ENCODE measurements at places on chromosomes 6 and 20. TPM values are rescaled to one million over a fixed set of nuclear protein-coding genes. Genes with fewer than 3 reads are reported as not detected.

ENPP1 gene
- total RNA-seq: 19.6 TPM

DNA sequence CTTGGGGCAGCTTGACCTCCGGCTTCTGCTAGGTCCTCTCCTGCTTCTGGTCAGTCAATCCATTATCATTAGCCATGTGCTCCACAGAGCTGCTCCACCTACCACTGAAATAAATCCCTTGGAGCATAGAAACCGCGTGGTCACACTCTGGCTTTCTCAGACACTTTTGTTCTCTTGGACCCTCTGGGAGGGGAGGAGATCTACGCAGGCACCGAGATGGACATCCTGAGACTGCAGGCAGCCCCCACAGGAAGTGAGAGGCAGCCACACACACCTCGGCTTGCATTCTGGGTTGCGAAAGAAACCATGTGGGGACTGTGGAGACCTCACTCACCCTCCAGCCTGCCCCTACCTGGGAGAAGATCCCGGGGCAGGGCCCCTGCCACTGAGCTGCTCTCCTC, 79.5 kb downstream of the FYN start:
- DNase-seq: no peak

DNA sequence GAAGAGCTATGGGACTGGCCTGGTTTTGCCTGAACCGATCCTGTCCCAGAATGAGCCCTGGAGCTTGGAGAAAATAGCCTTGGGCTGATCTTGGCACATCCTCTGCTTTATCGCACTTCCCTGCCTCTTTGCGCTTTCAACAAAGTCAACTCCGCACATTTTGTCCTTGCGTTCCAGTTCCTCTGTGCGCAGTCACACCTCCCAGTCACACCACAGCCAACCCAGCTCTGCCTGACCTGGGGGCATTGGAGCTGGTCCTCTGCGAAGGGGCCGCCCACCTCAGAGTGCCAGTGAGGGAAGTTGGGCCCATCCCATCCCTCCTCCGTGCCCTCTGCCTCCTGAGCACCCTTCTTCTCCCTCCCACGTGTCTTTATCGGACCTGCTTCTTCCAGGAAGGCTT, 16.9 kb upstream of the UQCC2 start:
- DNase-seq: peak; percentile 59

GRCh38 chr6:25793970-25794369, 37.9 kb downstream of the SLC17A1 start:
- no peak for DNase-seq

GRCh38 chr6:91273729-91274128, 686.9 kb upstream of the MAP3K7 start:
- no peak for DNase-seq

DNA sequence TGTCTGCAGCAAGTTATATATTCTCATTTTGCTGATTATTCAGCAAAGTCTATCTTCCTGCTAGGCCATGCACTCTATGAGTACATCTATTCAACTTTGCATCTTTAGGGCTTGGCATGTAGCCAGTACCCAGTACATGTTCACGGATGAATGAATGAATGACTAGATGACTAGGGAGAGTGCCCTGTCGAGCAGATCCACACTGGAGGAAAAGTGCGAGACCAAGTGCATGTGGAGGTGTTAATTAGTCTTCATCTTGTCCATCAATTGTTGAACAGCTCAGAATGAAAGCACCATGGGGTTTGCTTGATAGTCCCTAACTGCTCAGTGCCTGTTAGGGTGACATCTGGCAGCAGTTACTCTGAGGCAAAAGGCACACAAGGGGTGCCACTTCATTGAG, 30.4 kb downstream of the TM9SF4 start:
- no peak for DNase-seq

GRCh38 chr6:143185288-143185687, 124.6 kb downstream of the AIG1 start:
- DNase-seq: no peak

DNA sequence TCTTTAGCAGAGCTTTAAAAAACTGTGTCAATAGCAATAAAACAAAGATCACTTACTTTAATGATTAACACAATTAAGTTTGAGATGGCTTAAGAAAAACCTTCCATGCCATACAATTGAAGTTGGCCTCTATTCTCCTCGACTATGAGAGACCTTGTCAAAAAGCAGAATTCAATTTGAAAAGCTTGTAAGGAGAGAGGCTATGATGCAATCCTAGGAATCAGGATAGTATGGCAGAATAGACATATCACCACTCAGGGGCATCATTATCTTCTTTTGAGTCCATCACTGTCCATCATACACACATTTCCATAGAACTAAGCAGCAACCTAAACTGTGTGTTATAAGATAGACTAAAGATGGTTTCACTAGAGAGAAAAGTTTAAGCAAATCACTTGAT, 17.2 kb downstream of the TBC1D7 start:
- no peak for DNase-seq

GRCh38 chr20:6525447-6526303, 241.8 kb upstream of the BMP2 start:
- no peak for DNase-seq

DNA sequence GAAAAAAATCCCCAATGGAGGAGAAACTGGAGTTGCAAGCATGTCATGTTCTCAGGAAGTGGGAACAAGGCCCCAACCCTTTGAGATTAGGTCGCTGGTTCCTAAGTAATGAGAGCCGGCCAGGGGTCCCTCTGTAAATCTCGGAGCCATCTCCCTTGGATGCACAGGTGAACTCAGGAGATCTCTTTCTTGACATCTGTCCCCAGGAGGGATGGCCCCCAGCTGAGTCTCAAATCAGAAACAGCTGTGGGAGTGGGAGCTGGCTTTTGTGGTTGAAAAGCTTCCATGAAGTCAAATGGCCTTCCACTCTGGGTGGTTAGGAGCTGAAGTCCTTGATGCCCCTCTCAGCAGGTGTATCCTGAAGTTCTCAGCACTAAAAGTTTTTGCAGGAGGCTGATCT, 257.1 kb downstream of the BMP7 start:
- no peak for DNase-seq

DNA sequence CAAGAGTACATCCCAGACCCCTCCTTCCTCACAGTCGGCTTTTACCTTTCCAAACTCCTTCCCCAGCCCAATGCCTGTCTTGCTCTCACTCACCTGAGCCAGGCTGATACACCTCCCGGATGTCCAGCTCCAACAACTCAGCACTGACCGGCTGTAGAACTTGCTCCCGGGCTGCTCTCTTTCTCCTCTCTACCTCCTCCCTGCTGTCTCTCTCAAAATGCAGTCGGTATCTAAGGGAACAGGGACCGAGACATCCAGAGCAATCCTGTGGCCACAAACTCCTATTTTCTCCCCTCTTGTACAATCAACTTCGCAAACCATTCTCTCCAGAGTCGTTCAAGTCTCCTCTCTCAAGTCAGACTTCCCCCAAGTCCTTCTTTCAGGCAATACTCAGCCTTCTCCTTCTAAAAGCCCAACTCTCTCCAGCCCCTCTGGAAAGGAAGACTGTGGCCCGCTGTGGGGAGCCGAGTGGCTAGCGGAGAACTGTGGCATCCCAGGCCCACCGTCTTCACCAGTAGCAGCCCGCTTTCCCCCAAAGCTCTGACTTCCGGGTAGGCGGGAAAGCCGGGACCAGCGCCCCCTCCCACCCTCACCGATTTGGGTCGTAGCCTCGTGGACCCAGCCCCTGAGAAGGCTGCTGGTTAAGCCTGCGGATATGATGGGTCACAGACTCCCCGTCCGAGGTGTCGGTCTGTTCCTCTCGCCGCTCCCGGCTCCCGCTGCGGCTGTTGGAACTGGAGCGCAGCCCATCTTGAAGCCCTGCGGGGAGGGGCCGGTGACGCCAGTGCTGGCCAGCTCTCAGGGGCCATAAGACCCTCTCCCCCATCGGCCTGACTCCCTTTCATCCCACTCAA, 1.1 kb downstream of the GNL1 start:
- no peak for DNase-seq

GRCh38 chr6:149864578-149865535, 698 bp upstream of the LRP11 start:
- no peak for DNase-seq

GRCh38 chr6:168219804-168220203, 99.8 kb downstream of the DACT2 start:
- DNase-seq: no peak

DNA sequence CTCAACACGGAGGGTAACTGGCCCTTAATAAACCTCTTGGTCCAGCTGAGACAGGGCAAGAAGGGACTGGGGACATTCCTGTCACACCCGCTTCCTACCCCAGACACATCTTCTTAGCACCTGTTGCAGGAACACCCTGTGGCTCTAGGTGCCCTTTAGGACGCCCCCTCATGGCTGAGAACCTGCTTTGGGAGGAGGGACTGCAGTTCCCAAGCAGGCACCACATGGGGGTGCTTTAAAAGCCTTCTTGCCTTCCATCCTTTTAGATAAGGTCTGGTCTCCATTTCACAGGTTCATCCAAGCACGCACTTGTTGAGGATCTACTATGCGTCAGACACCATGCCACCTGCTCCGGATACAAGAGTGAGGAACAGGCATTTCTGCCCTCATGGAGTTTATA, 26.6 kb downstream of the NSFL1C start:
- no peak for DNase-seq

GRCh38 chr6:16669227-16669626, 92.0 kb downstream of the ATXN1 start:
- DNase-seq: no peak

DNA sequence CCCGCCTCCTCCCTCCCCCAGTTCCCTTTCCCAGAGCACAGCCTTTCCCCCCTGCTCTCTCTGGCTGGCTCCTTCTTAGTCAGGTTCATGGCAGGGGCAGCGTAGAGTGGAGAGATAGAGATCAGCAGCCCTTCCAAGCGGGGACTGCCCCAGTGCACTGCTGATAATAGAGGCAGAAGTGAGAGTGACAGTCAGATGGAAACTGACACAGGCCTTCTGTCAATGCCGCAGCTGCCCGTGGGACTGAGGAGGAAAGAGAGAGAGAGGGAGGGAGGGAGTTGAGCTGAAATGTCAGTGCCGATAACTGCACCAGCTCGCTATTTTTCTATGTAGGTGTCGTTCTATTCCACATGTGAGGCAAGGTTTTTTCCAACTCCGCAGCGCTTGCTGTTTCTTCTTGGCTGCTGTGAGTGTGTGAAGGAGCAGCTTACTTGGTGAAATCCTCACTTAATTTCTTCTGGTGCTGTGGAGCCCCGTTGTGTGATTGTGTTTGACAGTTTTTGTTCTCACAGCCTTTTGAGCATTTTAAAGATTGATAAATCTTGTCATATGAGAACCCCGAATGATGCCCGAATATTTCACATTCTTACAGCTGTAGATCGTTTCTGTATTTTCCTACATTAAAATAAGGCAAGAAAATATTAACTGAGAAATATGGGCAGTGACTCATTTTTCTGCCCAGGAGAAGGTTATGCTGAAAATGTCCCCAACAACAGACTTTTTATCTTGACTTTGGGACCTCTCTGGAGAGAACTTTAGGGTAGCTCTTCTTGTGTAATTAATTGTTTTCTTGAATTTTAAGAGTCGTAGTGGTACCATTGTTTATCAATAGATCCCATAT, 386.4 kb upstream of the MMS22L start:
- DNase-seq: no peak
